ENCODE measurements at places on chromosomes 11 and 22.

GRCh38 chr11:66904981-66905521 is 48.2 kb downstream of the LRFN4 start:
- DNase-seq, result no peak

DNA sequence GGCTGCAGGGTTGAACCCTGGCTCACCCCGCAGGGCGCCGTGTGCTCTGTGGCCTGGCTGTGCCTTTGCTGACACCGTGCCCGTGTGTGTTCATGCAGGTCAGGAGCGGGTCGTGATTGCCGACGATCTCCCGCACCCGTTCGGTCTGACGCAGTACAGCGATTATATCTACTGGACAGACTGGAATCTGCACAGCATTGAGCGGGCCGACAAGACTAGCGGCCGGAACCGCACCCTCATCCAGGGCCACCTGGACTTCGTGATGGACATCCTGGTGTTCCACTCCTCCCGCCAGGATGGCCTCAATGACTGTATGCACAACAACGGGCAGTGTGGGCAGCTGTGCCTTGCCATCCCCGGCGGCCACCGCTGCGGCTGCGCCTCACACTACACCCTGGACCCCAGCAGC is 47.0 kb upstream of the PPP6R3 start:
- no peak for DNase-seq

DNA sequence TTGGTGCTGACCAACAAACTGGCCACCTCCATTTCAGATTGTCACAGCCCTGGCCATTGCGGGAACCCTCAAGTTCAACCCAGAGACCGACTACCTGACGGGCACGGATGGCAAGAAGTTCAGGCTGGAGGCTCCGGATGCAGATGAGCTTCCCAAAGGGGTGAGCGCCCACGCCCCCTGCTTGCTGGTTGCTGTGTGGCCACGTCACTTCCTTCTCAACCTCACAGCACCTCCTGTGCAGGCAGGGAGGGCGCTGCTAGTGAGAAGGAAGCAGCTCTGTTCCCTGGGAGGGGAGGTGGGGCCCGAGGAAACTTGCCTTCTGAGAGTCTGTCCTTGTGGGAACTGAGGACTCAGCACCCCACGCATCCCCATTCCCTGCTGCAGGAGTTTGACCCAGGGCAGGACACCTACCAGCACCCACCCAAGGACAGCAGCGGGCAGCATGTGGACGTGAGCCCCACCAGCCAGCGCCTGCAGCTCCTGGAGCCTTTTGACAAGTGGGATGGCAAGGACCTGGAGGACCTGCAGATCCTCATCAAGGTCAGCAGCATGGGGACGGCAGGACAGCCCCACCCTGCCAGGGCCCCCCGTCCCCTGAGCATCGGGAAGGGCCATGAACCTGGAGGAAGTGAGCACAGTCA is 19.3 kb downstream of the POLR3H start:
- no peak for DNase-seq

- no peak for DNase-seq
Observed at GRCh38 chr22:32232191-32232830, 22.8 kb downstream of the SLC5A4 start.

GRCh38 chr11:86587264-86588193 is 84.9 kb downstream of the ME3 start:
- DNase-seq, result no peak

- peak; percentile 32 for DNase-seq
Observed at GRCh38 chr11:71563406-71563805, 2.0 kb upstream of the KRTAP5-10 start.

- peak; percentile 68 for DNase-seq
Observed at GRCh38 chr22:36417281-36417686, 29.5 kb upstream of the MYH9 start.

- DNase-seq, result no peak
Observed at GRCh38 chr11:71169313-71169712, 83.1 kb downstream of the SHANK2 start.

GRCh38 chr11:86702220-86702983 is 30.0 kb upstream of the ME3 start:
- no peak for DNase-seq

DNA sequence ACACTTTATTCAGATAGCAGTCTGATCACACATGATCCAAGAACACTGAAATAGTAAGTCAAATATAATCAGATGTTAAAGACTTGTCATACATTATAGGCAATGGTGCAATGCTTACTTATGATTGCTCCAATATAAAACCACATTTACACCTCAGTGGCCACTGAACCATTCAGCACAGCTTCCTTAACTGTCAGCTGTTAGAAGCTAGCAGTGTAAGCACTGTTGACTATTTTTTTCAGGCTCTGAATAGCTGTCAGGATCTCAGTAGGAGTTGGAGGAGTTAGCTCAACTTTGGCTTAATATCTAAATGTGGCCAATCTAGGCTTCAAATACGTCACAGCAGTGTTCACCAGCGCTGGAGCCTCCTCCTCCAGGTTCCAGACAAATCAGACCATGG is 36.6 kb downstream of the METTL15 start:
- DNase-seq, result no peak

- no peak for DNase-seq
Observed at GRCh38 chr11:106471276-106471675, 393.8 kb downstream of the AASDHPPT start.

- peak; percentile 21 for DNase-seq
Observed at GRCh38 chr22:29524442-29525191, 28.9 kb downstream of the THOC5 start.

- peak; percentile 39 for DNase-seq
Observed at GRCh38 chr11:34214961-34215805, 109.8 kb downstream of the NAT10 start.

DNA sequence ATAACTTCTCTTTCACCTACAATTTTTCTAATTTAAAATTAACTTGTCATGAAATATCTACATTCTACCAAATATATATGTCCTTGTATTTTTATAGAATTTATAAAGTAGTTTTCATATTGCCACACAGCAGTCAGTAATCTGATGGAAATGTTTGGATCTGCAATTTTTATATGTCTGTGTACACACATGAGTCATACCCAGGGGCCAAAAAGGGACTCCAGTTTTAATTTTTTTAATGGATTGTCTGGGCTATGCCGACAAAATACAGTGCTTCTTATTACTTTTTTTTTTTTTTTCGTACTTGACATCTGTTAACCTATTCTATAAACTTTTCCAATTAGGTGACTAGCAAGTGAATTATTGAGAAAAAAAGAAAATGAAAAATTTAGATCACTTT is 6.3 kb downstream of the GUCY1A2 start:
- DNase-seq, result no peak

GRCh38 chr11:58165504-58166106 is 23.3 kb upstream of the OR9Q2 start:
- no peak for DNase-seq

GRCh38 chr22:50131894-50132293 is 38.6 kb upstream of the PANX2 start:
- no peak for DNase-seq

DNA sequence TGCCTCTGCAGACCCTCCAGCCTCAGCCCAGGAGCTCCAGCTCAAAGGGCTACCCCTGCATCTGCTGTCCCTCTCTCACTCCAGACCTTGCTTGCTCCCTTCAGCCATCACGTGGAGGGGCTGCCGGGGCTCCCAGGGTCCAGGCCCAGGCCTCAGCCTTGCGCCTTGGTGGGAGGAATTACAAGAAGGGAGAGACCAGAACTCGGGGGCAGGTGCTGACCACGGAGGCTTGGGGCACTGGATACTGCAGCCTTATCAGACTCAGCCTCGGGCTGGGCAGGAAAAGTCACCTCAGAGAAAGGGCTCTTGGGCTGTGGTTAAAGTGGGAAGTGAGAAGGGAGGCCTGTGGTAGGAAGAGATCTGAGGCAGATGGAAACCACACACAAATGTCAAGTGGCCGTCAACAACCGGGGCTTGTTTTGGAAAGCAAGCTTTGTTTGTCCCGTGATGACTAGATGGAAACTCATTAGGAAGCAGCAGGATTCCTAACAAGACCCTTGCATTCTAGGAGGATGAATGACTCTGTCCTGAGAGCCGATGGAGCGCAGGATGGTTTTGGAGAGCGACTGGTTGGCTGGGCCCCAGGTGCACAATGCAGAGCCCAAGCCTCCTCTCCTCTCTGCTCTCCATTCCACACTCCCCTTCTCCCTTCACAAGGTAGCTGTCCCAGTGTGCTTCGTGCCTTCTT is 1321.7 kb downstream of the TBC1D22A start:
- no peak for DNase-seq

DNA sequence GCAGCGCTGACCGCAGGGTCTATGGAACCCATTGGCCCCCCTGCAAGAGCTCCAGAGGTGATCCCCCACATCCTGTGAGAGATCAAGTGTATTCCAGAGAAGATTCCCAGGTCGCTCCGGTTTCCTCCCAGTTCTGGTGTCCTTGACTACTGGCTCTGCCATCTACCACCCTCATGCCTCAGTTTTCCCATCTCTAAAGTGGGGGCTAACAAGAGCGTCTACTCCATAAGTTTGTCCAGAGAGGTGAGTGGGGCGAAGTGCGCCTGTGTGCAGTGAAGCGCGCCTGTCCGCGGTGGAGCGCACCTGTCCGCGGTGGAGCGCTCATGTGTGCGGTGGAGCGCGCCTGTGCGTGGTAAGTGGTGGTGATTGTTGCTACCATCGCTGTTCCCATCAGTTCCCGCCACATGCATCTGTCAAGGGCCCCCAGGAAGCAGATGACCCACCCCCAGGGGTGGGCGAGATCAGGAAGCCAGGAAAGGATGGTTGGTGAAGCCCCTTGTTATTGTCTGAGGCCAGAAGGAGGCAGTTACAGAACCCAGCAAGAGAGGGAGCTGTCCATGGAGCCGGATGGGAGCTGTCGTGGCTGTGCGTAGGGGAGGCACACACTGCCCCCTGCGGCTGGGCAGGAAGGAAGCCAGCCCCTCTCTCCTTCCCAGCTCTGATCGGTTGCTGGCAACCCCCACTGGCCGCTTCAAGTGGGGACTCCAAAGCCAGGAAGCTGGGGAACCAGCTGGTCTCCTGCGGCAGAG is 73.2 kb upstream of the FGF3 start:
- DNase-seq, result no peak

GRCh38 chr11:67268962-67269268 is 2.6 kb downstream of the GRK2 start:
- no peak for DNase-seq

- DNase-seq, result no peak
Observed at GRCh38 chr11:56706486-56706885, 7.6 kb downstream of the OR9G1 start.

GRCh38 chr11:490186-490929 is 16.7 kb downstream of the RNH1 start:
- no peak for DNase-seq

GRCh38 chr22:21593406-21594232 is 26.1 kb downstream of the UBE2L3 start:
- DNase-seq, result no peak

DNA sequence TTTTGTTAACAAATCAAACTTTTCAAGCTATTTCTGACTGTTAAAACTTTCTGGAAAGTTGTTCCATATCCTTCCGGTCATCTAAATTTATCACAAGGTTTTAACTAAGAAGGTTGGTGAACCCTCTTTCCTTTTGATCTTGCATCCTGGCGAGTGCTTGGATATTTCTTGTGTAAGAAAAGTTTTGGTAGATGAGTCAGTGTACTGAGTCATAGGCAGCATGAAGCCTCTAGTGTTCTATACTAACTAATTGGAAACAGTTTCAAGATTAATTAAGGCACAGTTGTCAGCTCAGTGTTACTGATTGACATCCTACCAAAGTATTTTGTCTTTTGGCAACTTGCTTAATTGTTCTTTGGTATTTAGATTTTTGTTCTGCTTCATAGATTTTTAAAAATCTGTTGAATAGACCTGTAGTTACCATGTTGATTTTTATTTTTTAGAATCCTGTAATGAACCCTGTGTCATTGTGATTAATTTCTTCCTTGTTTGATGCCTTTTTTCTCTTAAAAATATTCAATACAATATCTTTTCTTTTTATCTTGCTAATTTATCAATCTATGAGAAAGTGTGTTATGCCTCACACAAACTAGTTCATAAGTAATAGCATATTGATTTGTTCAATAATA is 38.0 kb downstream of the METTL15 start:
- peak; percentile 86 for DNase-seq

DNA sequence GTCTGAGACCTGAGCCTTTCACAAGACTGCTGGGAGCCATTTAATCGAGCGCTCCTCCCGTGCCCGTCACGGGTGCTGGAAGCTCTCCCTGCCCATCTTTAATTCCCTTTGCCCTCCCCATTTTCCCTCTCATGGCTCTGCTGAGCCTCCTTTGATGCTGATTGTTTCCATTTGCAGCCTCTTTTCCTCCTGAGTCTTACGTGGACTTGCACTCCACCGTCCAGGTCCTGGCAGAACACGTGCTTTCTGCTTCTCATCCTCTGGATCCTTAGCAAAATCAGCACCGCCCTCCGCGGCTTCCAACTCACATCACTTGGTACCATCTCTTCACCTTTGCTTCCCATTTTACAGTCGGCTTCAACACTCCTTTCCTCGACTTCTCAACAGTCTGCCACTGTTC is 7.3 kb downstream of the IFT27 start:
- no peak for DNase-seq

GRCh38 chr11:94675239-94675638 is 92.9 kb upstream of the AMOTL1 start:
- DNase-seq, result no peak

GRCh38 chr11:123221584-123221983 is 26.5 kb upstream of the CLMP start:
- no peak for DNase-seq

DNA sequence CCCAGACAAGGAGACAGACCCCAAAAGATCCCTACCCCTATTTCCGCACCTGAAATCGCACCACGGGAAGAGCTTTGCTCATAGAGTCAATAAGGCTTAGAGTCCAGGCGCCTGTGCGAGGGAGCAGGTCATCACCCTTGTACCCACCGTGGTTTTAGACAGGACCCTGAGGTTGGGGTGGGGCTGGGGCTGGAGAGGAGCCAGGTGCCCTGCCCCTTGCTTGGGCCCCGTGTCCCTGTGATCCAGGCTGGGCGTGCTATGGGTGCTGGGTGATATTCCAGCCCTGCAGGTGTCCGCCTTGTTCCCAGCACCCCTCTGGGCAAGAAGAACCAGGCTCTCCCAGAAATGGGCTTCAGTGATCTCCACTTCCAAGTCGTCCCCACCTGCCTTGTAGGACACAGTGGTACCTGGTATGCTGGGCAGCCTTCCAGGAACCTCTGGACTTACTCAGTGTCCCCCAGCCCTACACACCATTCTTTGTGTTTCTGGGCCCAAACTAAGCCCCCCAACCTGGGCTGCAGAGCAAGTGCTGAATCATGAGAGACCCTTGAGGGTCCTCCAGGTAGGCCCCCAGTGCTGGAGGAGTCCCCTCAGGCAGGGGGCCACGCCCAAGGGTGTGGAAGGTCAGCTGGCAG is 4.5 kb downstream of the CD81 start:
- no peak for DNase-seq

Data from fibroblast of skin of back (primary cell).